Breast epithelium (tissue), 4 donors: ENCODE measurements at places on chromosomes 7 and 10. TPM values are rescaled to one million over a fixed set of nuclear protein-coding genes. Genes with fewer than 3 reads are reported as not detected.

DNA sequence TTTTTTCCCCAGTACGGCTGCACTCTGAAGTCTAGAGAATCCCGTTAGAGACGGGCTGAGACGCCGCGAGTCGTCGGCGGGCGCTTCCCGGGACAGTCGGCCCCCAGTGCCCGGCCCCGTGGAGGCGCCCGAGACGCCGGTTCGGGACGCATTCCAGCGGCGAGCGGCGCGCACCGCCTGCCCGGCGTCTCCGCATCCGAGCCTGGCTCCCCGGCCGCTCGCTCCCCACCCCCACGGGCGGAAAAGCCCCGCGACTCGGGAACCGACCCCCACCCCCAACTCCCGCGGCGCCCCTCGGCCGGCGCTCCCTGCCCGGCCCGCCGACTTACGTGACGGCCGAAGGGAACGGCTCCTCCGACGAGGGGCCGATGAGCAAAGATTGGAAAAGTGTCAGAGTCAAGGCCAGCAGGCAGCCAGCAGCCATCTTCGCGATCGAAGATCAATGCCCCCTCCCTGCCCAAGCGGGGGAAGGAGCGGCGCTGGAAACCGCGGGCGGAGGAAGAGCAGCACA is 486 bp downstream of the CACNA2D1 start:
- DNase-seq: no peak

DNA sequence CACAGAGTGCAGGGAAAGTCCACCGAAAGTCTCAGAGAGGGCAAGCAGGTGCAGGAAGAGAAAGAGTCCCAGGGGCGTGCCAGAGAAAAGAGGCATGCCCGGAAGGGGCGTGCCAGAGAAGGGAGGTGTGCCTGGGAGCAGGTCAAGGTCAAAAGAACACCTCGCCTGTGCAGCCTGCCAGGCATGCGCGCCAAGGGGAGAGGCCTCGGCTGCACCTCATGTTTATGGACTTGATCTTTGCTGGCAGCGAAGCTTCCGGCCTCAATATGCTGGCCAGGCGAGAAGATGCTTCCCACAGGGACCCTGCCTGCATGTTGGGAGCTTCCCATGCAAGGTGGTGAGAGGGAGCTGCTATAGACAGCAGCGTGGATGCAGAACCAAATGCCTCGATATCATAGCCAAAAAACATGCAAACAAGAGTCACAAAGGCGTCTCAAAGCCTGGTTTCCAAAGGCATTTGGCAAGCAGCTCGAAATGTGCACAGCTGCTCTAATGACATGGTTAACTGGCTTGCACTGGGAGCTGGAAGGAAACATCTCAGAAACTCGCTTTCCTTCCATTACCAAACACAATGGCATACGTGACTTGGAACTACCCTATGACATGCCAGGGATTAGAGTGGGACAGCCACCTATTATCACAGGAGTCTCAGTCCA is 192.5 kb upstream of the PPP2R2D start:
- DNase-seq: no peak

- no peak for DNase-seq
Measured at GRCh38 chr10:99555825-99556523, 23.2 kb downstream of the NKX2-3 start.

GRCh38 chr7:93238748-93239147 is 6.6 kb downstream of the VPS50 start:
- no peak for DNase-seq

DNA sequence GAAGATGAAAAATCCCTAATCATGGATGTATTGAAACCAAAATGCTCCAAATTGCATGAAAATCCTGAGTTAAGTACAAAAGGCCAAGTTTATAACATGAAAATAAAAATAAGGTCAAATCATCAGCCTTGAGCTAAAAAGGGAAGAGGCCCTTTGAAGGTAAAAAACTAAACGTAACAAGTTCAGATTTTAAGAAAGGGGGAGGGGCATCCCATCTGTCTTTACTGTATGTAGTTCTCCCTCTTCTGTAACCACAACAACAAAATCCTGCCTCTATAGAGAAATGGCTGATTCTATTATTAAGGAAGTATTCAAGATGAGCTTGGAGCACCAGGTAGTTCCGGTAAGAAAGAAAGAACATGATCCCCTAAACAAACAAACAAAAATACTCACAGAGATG is 64.7 kb downstream of the TPK1 start:
- no peak for DNase-seq

The SLC26A3 gene
- 13.6 TPM for total RNA-seq
